ENCODE measurements at places on chromosomes 3 and 15. TPM values are rescaled to one million over a fixed set of nuclear protein-coding genes. Genes with fewer than 3 reads are reported as not detected.

Gene COMMD2
- polyA plus RNA-seq = 37.5 TPM

GRCh38 chr15:34436956-34437442 is 609 bp downstream of the GOLGA8A start:
- DNase-seq = peak; percentile 44

DNA sequence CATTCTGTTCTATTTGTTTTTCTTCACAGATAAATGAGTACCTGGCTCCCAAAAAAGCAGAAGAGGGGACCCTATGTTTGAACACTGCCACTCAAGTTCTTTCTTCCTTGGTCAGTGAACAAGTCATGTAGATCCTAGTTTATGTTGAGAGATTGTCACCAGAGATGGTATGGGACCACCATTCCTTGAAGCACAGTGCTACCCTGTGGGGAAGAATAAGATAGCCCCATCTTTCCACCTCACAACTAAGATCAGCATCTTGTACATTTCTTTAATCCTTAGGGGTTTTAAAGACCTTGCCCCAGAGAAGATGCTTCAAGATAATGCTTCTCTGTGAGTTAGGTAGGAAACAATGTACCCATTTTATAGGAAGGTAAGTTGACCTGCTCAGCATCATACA is 233.5 kb upstream of the WNT5A start:
- DNase-seq = no peak

Gene MED12L
- 9.5 TPM for polyA plus RNA-seq

Gene GOLGA6D
- 0.09 TPM for polyA plus RNA-seq

Gene CNTN3
- 8.8 TPM for polyA plus RNA-seq

DNA sequence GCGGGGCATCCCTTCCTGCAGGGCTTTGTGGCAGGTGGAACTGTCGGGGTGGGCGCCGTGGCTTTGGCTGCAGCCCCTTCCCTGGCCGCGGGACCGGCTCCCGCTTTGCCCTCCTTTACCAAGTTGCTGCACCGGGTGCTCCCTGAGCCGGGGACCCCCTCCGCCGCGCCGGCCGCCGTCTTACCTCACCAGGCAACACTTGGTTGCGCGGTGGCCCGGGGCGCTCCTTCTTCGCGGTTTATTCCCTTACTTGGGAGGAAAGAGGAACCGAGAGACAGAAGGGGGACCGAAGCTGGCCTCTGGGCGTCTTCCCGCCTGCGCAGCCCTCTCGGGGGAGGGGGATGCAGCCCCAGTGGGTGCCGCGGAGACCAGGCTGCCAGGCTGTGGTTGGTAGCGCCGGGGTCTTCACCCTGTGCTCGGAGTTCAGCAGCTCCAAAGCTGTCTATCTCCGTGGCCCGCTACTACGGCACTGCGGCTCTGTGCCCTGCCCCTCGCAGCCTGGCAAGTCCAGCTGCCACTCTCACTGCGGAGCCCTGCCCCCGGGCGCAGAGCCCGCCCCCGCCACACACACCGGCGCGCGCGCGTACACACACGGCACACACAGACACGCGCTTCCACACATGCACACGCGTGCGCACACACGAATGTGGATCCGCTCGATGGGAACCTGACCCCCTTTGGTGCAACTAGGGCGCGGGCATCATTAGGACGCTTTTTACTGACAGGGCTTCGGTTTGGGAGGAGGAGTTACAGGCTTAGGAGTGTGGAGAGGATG is at the start of gene DGKG:
TSS of gene DGKG (minus strand) at position 473 of the 775 bp plus-strand sequence. CDS start 41,775 bp downstream, outside the sequence.
- peak; percentile 50 for DNase-seq

GRCh38 chr3:64972793-64973192 is 285.0 kb upstream of the ADAMTS9 start:
- no peak for DNase-seq

DNA sequence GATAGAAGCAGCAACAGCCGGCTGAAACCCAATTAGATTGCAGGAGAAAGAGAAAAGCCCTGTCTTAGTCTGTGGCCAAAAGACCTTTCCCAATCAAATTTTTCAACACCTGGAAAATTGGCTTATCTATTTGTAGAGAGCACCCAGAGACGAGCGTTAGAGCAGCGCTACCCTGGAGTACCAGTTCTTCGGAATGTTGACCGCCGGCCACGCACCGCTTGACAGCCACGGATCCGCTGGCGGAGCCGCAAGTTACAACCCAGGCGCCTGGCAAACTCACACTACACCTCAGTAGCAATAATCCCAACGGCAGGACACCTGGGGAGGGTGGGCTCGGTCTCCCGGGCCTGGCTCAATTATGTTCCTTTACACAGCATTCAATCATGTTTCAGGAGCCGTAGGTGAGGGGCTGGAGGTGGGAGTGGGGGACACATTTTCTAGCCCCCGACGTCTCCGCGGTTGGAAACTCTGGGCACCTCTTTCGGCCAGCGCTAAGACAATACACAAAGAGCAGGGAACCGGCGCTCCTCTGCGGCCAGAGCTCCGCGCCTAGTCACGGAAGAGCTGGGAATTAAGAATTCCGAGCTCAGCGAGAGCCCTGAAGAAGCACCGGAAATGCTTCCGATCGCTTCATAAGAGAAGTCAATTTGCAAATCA is 1.2 kb downstream of the MB21D2 start:
- DNase-seq = no peak

DNA sequence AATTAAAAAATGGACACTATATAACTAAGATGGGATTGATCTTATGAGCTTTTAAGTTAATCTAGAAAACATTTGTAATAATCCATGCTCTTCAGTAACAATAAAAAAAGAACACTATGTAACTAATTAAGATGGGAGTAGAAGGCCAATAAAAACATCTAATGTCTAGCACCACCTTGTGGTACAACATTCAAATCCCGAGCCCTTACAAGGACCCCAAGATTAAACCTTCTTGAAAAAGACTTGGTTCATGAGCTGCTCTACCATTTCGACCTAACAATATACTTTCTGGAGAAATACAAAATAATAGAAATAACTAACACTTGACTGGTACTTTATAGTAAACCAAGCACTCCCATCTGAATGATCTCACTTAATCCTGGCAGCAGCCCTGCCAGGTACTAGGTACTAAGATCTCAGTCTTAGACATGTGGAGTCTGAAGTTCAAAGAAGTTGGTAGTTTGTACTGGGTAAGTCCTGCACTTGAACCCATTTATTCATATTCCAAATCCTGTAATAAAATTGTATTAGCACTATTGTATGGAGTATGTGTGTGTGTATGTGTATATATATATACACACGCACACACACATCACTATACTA is 21.8 kb downstream of the METTL6 start:
- peak; percentile 40 for DNase-seq

DNA sequence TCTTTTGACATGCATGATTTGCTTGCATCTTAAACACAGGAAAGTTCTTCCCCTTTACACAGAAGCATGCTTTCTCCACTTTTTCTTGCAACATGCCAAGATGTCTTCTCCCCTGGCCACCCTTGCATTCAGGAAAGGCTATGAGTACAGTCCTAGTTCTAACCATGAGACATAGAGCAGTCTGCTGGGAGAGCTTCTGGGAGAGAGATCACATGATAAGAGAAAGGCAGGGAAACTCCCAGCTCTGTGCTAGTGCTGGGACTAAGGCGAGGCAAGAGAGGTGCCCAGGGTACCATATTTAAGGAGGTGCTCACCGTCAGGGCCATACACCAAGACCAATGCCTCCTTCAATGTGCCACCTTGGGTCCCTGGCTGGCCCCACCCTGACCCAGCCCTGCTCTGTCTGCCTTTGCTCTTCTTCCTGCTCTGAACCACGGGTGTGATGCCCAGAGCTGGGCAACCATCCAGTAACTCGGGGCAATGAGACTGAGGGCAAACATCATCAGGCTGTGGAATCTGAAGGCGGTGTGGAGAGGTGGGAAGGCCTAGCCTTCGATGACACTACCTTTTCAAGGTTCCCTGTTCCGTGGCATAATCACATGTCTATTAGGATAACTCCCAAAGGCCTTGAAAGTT is 77.4 kb upstream of the PRR20G start:
- no peak for DNase-seq

DNA sequence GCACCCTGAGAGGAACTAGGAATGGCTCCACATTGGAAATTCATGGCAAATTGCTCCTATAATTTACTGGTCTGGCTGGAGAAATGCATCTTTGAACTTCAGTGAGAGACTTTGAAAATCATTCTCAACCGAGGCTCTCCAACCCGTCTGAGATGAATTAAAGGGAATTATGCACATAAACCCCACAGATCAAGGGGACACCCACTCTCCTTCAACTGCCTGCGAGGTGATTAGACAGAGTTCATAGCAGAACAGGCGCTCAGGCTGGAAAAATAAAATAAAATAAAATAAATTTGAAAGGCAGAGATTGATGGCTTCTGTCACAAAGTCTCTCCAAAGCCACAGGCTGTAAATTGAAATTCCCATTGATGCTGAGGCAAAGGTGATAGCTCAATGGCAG is 37.7 kb downstream of the MEGF11 start:
- no peak for DNase-seq

- no peak for DNase-seq
Measured at GRCh38 chr3:43641306-43642114, 19.7 kb upstream of the ANO10 start.

Gene GDPGP1
- polyA plus RNA-seq = 2.6 TPM

DNA sequence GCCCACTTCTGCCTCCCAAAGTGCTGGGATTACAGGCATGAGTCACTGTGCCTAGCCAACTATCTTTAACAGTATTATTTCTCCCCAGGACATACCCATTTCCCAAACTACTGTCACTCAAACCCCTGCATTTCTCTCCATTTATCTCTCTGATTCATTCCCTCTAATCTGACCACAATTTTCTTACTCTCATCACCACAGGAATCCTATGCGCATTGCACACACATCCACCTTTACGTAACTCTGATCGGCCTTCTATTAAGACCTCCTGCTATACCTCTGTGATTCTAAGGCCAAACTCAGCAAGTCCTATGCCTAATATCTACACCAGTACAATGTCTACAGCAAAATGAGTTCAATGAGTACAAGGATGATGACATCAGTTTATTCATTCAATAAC is 235.0 kb downstream of the ULK4 start:
- no peak for DNase-seq

Gene ZMYND10
- polyA plus RNA-seq = 1.2 TPM

GRCh38 chr15:52733088-52733487 is 53.9 kb upstream of the ATOSA start:
- DNase-seq = no peak

- DNase-seq = no peak
Measured at GRCh38 chr3:86929046-86929445, 61.9 kb downstream of the VGLL3 start.
